ENCODE measurements at places on chromosomes 11 and 22.

DNA sequence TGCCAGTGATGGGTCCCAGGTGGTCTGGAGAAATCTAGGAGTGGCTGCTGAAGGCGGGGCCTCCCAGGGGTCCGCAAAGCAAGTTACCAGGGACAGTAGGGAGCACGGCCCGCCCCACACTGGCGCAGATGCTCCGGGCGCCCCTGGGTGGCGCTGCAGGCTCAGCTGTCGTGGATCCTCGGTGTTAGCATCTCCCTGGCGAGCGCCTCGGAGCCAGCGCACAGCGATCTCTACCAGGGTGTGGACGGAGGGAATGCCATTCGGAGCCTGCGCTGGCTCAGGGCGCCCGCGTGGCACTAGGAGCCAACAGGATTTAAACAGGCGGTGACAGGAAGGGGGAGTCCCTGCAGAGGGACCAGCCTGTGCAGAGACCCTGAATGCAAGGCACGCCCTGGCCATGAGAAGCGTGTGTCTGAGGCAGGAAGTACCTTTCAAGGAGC is 20.2 kb downstream of the FADS3 start:
- DNase-seq: peak; percentile 67

- no peak for DNase-seq
Measured at GRCh38 chr22:23773483-23774113, 949 bp downstream of the MMP11 start.

GRCh38 chr11:126112547-126112946 is 49.9 kb upstream of the CDON start:
- DNase-seq: no peak

- DNase-seq: peak; percentile 84
Measured at GRCh38 chr22:20080445-20080775, 369 bp downstream of the DGCR8 start.

DNA sequence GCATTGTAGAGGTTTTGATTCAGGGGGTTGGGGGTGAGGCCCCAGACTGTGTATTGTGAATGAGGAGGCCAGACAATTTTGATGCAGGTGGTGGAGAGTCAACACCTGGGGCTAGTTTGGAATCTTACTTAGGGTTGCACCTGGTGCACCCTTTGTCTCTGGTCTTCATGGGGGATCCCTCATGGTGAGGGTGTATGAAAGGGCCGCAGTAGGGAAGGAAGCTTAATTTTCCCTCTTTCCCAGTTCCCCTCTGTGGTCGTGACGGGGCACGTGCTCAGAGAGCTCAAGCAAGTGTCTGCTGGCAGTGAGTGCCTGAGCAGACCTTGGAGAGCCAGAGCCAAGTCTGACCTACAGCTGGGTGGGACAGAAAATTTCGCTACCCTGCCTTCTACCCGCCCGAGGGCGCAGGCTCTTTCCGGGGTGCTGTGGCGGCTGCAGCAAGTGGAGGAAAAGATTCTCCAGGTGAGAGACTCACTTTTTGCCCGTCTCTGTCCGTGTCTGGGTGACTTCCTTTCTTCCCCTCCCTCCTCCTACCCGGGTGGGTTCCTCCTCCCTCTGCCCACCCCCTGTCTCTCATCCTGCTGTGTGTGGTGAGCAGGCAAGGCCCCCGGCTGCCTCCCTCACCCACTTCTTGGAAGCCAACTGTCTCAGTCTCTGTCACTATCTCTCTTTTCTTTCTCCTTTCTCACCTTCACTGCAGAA is 131.7 kb downstream of the MICAL2 start:
- no peak for DNase-seq

- DNase-seq: no peak
Measured at GRCh38 chr11:116775975-116776374, 3.2 kb upstream of the BUD13 start.

- DNase-seq: no peak
Measured at GRCh38 chr11:112886434-112887370, 74.5 kb upstream of the NCAM1 start.

- no peak for DNase-seq
Measured at GRCh38 chr11:14314127-14314526, 44.9 kb downstream of the RRAS2 start.

DNA sequence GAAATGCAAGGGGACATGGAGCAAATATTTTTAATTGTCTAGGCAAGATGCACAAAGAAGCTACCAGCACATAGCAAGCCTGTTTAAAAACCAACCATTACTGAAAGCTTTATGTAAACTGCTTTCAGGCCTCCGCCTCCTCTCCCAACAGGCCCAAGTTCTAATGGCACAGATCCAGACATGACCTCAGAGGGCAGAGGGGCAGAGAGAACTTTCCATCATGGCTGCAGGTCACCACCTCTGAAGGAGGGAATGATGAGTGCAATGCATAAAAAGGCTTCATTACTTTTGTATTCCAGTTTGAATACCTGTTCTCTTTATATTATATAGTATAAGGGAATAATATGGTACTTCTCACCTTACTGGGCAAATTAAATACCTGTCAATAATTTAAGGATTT is 15.2 kb downstream of the DDX17 start:
- no peak for DNase-seq

GRCh38 chr11:70464509-70465361 is 66.4 kb downstream of the CTTN start:
- no peak for DNase-seq

Measured in urothelium cell line (cell line).